NCI-H526 (cell line): ENCODE measurements at places on chromosomes 5 and 9.

GRCh38 chr5:174409070-174409469 lies 315.3 kb upstream of the MSX2 start:
- no peak for DNase-seq

- DNase-seq: no peak
Measured at GRCh38 chr9:127388037-127388855, 8.7 kb upstream of the SLC2A8 start.

DNA sequence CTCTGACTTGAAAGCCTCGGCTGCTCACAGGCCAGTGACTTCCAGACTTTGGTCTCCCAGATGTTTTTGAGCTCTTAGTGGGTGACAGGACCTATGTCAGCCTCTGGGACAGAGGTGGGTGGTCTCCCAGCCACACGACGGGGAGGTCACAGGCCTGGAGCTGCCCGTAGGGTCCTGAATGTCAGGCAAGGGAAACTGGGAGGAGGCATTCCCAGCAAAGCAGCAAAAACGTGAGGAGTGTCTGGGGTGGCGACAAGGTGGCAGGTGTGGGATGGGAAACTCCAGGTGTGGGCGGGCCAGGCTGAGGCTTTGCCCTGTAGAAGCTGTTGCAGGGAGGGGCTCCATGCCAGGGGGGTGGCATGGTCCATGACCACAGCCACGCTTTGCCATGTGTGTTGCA lies 110.5 kb downstream of the CACNA1B start:
- no peak for DNase-seq

DNA sequence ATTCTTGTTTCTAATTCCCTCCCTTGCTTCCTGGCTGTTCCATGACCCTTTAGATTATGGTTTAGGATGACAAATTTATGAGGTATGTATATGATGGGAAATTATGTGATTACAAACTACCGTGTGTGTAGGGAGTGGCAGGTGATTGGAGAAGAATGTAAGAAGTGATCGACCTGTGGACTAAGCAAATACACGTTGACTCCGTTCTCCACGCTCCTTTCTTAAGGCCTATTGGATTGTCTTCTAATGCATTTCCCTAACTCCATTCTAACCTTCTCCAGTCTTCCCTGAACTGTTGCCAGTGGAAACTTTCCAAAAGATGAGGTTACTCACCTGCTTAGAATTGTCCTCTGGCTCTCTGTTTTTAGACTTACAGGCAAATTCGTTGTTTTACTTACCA lies 36.6 kb downstream of the MVB12B start:
- DNase-seq: no peak

- no peak for DNase-seq
Measured at GRCh38 chr5:176781638-176782570, 28.5 kb upstream of the UNC5A start.
